Upper lobe of right lung (tissue), 1 donor: ENCODE measurements at places on chromosomes 11 and 22. TPM values are rescaled to one million over a fixed set of nuclear protein-coding genes. Genes with fewer than 3 reads are reported as not detected.

GRCh38 chr11:93329936-93330445 lies 551 bp upstream of the DEUP1 start:
- no peaks in the 10 kb centered on the region for H3K36me3 ChIP-seq
- no peak overlapping the region for H3K27ac ChIP-seq
- H3K4me3 ChIP-seq, result peak overlapping the region; percentile 34
- no peaks in the 10 kb centered on the region for H3K4me1 ChIP-seq

GRCh38 chr11:45724153-45724552 lies 58.7 kb upstream of the CHST1 start:
- no peaks in the 10 kb centered on the region for H3K27me3 ChIP-seq
- no peak for DNase-seq
- H3K36me3 ChIP-seq, result no peaks in the 10 kb centered on the region
- H3K27ac ChIP-seq, result no peak overlapping the region

DNA sequence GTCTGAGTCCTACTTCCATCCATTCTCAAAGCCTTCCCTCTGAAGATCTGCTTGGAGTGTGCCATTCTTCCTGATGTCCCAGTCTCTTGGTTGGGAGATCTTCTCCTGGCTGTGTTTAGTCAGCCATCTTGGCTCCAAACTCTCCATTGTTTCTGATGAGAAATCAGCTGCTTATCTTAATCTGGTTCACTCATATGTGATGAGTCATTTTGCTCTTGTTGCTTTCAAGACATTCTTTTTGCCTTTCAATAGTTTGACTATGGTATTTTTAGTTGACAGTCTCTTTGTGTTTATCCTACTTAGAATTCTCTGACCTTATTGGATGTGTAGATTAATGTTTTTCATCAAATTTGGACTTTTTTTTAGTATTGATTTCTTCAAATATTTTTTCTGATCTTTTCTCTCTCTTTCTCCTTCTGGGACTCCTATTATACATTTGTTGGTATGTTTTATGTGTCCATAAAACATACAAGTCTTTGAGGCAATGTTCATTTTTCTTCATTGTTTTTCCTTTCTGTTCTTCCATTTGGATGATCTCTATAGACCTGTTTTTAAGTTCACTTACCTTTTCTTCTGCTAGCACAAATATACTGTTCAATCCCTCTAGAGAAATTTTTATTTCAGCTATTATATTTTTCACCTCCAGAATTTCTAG lies 77.2 kb upstream of the CLPB start:
- H3K27ac ChIP-seq, result no peak overlapping the region
- no peak overlapping the region for H3K4me3 ChIP-seq
- no peaks in the 10 kb centered on the region for H3K4me1 ChIP-seq
- no peaks in the 10 kb centered on the region for H3K27me3 ChIP-seq

DNA sequence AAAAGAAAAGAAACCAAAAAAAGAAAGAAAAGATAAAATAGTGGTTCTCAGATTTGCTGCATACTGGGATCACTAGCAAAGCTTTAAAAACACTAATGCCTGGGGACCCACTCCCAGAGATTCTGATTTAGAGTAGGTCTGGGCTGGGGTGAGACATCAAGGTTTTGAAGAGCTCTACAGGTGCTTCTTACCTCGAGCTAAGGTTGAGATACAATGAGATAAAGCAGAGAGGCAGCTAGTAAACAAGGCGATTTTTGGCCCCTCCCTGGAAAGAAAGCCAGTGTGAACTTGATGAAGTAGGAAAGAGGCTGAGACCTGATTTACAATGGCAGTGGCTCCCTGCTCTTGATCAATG lies 327.6 kb upstream of the CCDC90B start:
- DNase-seq, result no peak
- no peak overlapping the region for H3K27ac ChIP-seq
- no peaks in the 10 kb centered on the region for H3K36me3 ChIP-seq
- H3K4me3 ChIP-seq, result no peak overlapping the region
- no peaks in the 10 kb centered on the region for H3K27me3 ChIP-seq

GRCh38 chr22:40610329-40610850 lies 26.1 kb downstream of the MRTFA start:
- no peak overlapping the region for H3K27ac ChIP-seq
- no peaks in the 10 kb centered on the region for H3K27me3 ChIP-seq

- peak; percentile 45 for DNase-seq
- no peaks in the 10 kb centered on the region for H3K36me3 ChIP-seq
- H3K27me3 ChIP-seq, result no peaks in the 10 kb centered on the region
- no peak overlapping the region for H3K4me3 ChIP-seq
- H3K4me1 ChIP-seq, result no peaks in the 10 kb centered on the region
- no peak overlapping the region for H3K27ac ChIP-seq
Observed at GRCh38 chr11:118129471-118130172, 23.0 kb downstream of the SCN4B start.

DNA sequence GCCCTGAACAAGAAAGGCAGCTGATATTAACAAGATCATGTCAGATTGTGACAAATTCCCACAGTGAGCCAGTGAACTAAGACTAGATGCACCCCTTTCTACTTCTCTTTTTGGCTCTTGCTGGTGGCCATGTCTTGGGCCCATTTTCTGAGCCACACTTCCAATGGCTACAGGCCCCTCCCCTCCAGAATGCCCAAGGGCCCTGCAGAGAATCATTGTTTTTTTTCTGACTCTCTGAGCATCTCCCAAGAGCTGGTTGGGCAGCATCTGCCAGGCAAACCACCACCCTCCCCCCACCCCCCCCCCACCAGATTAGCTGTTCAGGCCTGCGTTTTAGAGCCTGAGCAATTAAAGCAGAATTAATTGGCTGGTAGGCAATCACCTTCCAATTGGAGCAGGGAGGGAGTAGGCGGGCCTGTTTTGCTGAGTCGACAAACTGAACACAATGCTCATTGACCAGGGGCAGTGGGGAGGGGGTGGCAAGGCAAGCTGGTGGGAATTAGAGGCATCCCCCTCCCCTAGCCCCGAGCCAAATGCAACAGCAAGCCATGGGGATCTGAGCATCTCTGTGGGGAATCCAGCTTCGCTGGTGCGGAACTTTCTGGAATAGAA lies 541.4 kb downstream of the MN1 start:
- no peak overlapping the region for H3K4me3 ChIP-seq
- DNase-seq, result no peak
- no peaks in the 10 kb centered on the region for H3K4me1 ChIP-seq
- no peak overlapping the region for H3K27ac ChIP-seq
- H3K36me3 ChIP-seq, result no peaks in the 10 kb centered on the region

GRCh38 chr11:11843642-11844041 lies 1.9 kb downstream of the USP47 start:
- H3K36me3 ChIP-seq, result no peaks in the 10 kb centered on the region
- peaks cover 48% of the 10 kb centered on the region for H3K4me1 ChIP-seq
- H3K27me3 ChIP-seq, result no peaks in the 10 kb centered on the region
- H3K27ac ChIP-seq, result peak overlapping the region; percentile 98

Gene OR51B5
- total RNA-seq, result not detected

- DNase-seq, result no peak
- no peak overlapping the region for H3K4me3 ChIP-seq
- H3K27me3 ChIP-seq, result no peaks in the 10 kb centered on the region
- H3K4me1 ChIP-seq, result peaks cover 12% of the 10 kb centered on the region
- H3K36me3 ChIP-seq, result peaks cover 29% of the 10 kb centered on the region
- no peak overlapping the region for H3K27ac ChIP-seq
Observed at GRCh38 chr11:44617671-44618461, 52.4 kb downstream of the CD82 start.

DNA sequence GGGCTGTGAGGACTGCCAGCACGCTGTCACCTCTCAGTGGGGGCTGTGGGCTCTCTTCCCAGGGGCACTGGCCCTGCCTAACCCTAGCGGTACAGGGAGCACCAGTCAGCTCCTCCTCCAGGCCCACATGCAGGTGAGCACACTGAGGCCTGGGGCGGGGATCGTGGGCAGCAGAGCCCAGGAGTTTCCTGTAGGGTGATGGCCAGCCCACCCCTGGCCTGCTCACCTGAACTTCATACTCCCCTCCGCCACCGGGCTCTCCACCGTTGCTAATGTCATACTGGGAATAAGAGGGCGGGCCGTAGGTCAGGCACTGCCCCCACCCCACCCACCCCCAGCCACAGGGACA lies 10.0 kb upstream of the TREH start:
- H3K4me3 ChIP-seq, result peak overlapping the region; percentile 42
- peak overlapping the region; percentile 66 for H3K27ac ChIP-seq
- no peaks in the 10 kb centered on the region for H3K27me3 ChIP-seq
- DNase-seq, result no peak

DNA sequence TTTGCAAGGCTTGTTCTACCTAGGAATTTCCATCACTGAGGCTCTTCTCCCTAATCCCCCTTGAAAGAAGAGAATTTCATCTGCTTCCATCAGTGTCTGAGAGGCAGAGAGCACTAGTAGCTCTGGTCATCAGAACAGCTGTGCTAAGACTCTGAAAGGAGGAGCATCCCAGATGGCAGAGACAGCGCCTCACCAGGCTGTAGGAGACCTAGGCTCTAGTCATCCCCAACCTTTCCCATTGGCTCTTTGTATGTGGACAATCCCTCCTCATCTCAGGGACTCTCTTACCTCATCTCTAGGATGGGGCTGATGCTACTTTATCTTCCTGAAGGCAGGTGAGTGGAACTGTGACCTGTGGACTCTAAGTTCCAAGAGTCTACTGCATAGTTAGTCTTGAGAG lies 8.8 kb upstream of the OR9I1 start:
- H3K4me1 ChIP-seq, result no peaks in the 10 kb centered on the region
- DNase-seq, result no peak
- no peak overlapping the region for H3K4me3 ChIP-seq
- H3K27me3 ChIP-seq, result no peaks in the 10 kb centered on the region
